ENCODE measurements at places on chromosomes 1 and 21.

GRCh38 chr1:51415963-51416362 lies 85.6 kb upstream of the TTC39A start:
- DNase-seq = no peak

DNA sequence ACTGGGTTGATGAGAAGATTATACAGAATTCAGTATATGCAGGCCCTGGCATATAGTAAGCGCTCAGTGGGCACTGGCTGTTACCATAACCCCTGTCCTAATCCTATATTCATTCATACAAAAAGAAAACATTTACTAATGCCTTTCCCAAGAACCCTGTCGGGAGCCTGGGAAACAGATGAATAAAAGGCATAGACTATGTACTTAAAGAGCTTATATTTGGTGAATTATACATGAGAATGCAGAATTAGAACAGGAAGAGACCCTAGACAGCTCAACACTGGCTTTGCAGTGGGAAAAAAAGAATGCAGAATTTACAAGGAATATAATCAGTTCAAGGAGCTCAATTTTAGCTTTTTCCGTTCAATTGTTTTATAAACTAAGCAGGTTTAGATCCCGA lies 10.9 kb downstream of the AK2 start:
- DNase-seq = no peak

DNA sequence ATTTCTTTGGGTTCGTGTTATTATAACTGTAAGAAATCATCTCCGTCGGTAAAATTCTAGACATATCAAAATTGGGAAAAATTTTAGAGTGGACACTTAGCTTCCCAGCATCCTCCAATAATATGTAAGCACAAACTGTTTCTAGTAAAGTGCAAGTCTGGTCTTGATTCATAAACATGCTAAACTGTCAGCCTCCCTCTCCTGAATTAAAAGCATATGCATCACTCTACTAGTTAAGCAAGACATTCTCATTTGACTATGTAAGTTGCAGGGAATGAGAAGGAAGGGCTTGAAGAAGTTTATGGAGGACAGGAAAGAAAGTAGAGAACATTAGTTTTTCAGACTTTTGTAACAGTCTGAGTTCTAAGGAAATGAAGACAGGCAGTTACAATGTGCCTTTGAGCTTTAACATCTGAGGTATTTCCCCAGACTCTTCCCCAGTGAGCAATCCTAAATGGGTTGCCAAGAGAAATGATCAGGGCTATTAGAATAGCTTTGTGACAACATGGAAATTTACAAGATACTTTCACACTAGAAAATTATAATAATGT lies 90.0 kb downstream of the TYW3 start:
- no peak for DNase-seq

DNA sequence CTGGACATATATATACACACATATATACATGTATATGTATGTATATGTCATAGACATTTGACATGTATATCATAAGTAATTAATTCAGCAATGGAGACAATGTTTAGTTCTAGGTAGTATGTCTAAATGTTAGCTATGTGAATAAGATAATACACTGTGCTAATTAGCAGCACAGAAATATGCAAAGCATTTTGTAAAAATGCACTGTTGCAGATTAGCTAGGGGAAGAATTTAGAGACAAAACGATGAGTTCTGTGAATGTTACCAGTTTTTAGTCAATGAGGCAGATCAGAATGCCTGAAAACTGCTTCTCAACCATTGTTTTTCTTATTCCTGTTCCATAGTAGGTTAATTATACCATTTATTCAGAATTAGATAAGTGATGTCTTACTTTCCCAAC lies 86.3 kb downstream of the TGFB2 start:
- no peak for DNase-seq

- DNase-seq = no peak
These were observed 201.1 kb downstream of the OMA1 start for GRCh38 chr1:58345215-58346035.

DNA sequence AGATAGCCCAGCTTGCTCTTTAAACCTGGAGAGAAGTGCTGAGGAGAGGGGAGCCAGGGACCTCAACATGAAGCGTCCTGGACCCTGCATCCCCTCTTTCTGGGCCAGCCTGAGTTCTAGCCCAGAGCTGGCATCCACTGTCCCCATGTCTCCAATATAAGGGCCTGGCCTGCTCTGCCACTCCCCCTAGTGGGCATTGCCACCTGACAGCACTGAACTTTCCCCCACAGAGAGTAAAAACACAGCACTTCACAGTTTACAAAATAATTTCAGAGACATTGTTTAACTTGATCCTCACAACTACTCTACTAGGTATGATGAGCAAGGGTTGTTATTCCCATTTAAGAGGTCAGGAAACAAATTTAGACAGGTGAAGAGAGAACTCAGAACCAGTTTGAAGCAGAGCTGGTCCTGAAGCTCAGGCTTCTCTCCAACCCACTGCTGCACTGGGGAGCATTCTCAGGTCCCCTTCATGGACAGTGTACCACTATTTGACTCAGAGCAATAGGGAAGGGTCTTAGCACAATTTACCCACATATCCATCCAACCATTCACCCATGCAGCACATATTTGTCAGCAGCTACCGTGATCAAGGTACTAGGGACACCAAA lies 151.2 kb downstream of the DMRTA2 start:
- DNase-seq = no peak

GRCh38 chr1:50246869-50247268 lies 138.1 kb downstream of the ELAVL4 start:
- DNase-seq = no peak

GRCh38 chr1:47252795-47253194 lies 20.8 kb upstream of the TAL1 start:
- no peak for DNase-seq

DNA sequence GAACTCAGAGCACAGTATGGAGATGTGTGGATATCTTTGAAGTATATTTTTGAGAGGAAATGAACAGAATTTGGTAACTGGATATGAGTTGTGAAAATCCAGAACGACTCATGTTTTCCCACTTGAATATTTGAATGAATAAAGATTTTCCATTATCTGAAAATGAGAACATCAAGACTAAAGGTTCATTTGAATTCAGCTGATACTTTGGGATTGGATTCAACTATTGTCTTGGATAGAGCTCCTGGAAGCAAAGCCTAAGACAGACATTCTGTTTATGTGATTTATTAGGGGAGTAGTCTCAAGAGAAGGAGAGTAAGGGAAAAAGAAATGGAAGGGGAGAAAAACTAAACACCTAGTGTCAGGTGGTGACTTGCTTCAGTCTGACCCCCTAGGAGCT lies 256.0 kb upstream of the LYPLAL1 start:
- DNase-seq = no peak

GRCh38 chr1:222642468-222642867 lies 24.6 kb downstream of the MIA3 start:
- DNase-seq = no peak

GRCh38 chr1:95388031-95388430 lies 154.0 kb downstream of the RWDD3 start:
- DNase-seq = no peak

GRCh38 chr1:236759252-236759859 lies 35.7 kb upstream of the MTR start:
- no peak for DNase-seq

GRCh38 chr1:44575396-44575795 lies 98.9 kb downstream of the TMEM53 start:
- DNase-seq = no peak

DNA sequence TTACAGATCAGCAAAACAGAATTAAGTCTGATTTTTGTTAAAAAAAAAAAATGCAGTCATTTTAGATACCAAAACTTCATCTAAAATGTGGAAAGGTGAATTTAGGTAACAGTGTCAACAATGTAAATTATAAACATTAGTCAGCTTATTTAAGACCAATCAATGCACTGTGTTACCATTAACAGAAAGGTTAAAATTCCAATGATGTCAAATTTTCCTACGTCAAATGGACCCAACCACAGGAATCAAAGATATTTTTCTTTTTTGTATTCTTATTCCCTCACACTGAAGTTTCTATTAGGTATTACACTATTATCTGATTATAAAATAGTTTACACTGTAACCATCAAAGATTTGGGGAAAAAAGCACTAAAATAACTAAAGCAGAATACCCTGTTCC lies 6.5 kb downstream of the ARHGAP29 start:
- DNase-seq = no peak

- DNase-seq = no peak
These were observed 34.1 kb downstream of the TMCO4 start for GRCh38 chr1:19765623-19766022.

DNA sequence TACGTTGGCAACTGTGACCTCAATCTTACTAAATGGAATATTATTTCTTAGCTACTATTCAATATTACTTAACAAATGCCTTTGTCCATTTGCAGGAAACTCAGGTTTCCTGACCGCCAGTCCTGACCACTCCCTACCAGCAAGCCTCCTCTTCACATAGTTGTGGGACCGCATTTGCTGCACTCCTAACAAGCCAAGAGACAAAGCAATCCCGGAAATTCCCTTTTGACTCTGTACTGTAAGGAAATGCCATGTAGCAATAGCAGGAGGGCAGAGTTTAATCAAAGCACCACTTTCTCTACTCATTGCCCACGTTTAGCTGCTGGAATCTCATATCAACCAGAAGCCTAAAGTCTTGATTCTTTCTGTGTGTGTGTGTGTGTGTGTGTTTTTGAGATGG lies 28.1 kb upstream of the ACBD6 start:
- DNase-seq = no peak

GRCh38 chr1:178093951-178094738 lies at the start of gene RASAL2:
Gene RASAL2, plus strand, starts transcription at chr1:178094104. Its CDS starts 389 bp downstream, at chr1:178094493.
- DNase-seq = no peak

- no peak for DNase-seq
These were observed 26.4 kb upstream of the CLIC6 start for GRCh38 chr21:34642211-34643075.

DNA sequence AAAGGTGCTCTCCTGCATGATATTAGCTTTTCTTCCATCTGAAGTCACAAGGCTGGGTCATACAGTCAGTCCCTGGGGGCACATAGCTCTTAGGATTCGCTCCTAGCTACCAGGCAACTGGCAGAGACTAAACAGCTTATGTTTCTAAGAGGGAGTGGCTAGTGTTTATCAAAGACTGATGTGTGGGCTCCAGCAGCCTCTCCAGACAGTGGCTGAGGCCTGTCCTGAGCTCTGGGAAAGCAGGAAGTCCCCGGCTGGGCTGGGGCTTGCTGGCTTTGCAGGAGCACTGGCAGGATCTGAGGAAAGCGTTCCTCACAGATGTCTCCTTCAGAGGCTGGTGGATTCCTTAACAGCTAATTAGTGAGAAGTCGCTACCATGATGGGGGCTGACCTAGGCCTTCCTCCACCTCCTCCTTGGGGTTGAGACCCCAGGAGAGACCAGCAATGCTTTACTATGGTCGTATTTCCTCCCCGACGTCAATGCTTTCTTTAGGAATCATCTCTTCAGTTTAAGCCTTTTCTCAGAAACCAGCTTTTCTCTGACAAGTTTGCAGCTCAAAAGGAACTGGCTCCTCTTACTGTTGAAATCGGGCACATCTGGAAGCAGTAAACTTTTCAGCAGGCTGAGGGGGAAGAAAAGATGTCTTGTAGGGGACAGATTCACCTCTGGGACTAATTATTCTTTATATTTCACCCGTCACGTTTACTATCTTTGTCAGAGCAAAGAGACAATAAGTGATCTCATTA lies 33.5 kb upstream of the HHAT start:
- no peak for DNase-seq

GRCh38 chr1:27745466-27745865 lies 19.7 kb downstream of the FAM76A start:
- DNase-seq = no peak

DNA sequence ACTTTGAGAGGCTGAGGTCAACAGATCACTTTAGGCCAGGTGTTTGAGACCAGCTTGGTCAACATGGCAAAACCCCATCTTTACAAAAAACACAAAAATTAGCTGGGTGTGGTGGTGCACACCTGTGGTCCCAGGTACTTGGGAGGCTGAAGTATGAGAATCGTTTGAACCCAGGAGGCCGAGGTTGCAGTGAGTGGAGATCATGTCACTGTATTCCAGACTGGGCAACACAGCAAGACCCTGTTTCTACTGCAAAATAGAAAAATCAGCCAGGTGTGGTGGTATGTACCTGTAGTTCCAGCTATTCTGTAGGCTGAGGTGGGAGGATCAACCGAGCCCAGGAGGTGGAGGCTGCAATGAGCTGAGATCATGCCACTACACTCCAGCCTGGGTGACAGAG lies 4.2 kb upstream of the INTS3 start:
- DNase-seq = no peak

Data from activated CD4-positive, CD25-positive, alpha-beta regulatory T cell (primary cell).